T-helper 17 cell (primary cell): ENCODE measurements at places on chromosomes 5 and 9.

- DNase-seq = no peak
Measured at GRCh38 chr5:172801179-172801671, 30.2 kb upstream of the DUSP1 start.

- no peak for DNase-seq
Measured at GRCh38 chr5:1568201-1568979, 44.6 kb upstream of the LPCAT1 start.

DNA sequence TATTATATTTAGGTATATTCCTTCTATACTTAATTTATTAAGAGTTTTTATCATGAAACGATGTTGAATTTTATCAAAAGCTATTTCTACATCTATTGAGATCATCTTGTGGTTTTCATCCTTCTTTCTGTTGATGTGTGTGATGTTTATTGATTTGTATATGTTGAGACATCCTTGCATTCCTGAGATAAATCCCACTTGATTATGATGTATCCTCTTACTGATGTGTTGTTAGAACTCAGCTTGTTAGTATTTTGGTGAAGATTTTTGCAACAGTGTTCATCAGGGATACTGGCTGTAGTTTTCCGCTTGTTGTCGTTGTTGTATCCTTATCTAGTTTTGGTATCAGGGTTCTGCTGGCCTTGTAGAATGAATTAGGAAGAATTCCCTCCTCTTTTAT lies 213.6 kb downstream of the GDNF start:
- no peak for DNase-seq

GRCh38 chr9:38180656-38181055 lies 111.6 kb upstream of the SHB start:
- no peak for DNase-seq

GRCh38 chr5:34891981-34892380 lies 23.3 kb downstream of the RAD1 start:
- no peak for DNase-seq

DNA sequence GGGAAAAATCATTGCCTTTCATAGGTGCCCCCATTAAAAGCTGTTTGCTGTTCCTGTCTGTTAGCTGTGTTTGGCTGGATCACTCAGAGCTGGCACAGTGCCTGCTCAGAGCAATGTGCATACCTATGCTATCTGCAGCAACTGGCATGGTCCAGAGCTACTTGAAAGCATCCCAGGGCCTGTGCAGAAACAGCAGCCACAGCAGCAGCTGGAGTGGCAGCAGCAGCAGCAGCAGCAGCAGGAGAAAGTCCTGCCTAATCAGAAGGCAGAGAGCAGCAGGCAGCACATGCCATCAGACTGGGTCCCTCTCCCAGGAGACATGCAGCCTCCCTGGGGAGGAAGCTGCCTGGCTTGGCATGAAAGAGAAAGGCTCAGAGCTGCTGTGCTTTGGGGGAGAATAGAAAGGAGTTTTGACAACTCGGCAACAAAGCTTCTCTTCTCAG lies 243.8 kb upstream of the WWC1 start:
- no peak for DNase-seq

- no peak for DNase-seq
Measured at GRCh38 chr9:133684936-133685361, 48.8 kb downstream of the DBH start.

DNA sequence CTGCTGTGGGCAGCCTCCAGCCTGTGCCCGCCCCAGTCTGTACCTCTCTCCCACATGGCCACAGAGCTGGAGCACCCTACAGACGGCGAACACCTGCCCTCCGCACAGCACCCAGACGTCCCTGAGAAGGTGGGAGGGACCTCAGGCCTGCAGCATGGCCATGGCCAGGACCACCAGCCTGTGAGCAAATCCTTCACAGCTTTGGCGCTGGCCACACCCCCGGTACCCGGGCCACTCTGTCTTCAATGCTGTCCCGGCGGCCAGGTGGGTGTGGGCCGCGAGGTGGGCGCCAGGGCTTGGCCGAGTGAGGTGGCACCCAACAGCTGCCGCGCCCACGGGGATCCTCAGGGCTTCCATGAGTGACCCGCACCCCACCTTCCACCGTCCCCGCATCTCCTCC lies 18.7 kb downstream of the NOTCH1 start:
- DNase-seq = no peak
